ENCODE measurements at places on chromosomes 3 and 15.
A peak's percentile ranks its signal among the peaks of the same experiment; 100 is the strongest.

DNA sequence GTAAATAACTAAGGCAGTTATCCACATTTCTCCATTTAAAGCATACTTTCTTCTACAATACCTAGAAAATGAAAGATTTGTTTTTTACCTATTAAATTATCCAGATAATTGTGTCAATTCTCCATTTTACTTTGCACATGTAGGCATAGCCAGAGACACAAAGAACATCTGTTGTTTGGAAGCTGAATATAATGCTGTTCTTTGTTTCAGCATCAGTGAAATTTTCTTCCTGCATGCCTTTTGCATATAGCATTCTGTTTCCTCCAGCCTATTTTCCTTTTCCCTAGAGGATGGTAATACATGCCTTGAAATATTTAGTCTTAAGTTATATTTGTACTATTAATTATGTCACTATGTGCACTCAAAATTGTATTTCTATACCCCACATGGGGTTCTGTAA is 233.7 kb downstream of the CNTN6 start:
- DNase-seq = no peak

GRCh38 chr3:55367384-55367783 is 119.7 kb downstream of the WNT5A start:
- DNase-seq = no peak

DNA sequence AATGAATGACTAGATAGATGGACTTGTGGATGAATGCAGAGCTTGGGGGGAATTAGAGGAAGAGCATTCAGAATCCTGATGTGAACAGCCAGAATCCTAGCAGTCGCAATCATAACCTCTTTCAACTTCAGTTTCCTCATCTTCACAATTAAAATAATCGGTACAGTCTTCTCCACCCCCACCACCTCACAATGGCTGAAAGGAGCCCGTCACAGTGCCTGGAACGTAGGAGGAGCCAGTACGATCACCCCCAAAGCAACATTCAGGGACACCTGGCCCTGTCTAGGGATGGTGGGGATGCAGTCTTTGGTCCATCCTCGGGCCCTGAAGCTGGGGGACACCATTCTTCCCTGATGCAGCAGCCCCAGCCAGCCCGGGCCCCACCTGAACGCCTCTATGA is 80.4 kb upstream of the RPL32 start:
- DNase-seq = no peak

DNA sequence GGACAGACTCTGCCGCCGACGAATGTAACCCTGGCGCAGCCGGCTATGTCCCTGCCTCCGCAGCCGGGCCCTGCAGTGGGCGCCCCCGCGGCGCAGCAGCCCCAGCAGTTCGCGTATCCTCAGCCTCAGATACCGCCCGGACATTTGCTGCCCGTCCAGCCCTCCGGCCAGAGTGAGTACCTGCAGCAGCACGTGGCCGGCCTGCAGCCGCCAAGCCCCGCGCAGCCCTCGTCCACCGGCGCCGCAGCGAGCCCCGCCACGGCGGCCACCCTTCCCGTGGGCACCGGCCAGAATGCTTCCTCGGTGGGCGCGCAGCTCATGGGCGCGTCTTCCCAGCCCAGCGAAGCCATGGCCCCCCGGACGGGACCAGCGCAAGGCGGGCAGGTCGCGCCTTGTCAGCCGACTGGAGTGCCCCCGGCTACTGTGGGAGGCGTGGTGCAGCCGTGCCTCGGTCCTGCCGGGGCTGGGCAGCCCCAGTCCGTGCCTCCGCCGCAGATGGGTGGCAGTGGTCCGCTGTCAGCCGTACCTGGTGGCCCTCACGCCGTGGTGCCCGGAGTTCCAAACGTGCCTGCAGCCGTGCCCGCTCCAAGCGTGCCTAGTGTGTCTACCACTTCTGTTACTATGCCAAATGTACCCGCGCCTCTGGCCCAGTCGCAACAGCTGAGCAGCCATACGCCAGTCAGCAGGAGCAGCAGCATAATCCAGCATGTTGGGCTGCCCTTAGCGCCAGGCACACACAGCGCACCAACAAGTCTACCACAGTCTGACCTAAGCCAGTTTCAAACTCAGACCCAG is 2.4 kb downstream of the TSC22D2 start:
- peak; percentile 24 for DNase-seq

DNA sequence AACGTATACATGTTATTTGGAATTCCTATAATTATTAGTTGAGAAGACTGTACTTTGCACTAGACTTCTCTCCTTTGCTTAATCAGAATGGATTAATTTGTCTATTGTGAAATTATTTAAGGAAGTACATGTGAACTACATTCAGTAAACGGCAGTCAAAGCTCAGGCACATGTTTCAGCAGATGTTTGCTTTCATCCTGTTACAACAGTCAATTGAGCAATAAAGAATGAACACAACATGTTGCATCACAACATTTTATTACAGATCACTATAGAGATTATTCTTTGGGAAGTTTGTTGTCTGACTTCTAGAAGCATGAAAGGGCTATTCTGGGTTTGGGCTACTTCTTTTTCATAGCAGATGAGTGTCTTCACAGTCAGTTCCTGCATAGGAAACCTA is 39.2 kb downstream of the RAB27A start:
- no peak for DNase-seq

- DNase-seq = no peak
Measured at GRCh38 chr3:88824666-88825564, 282.5 kb upstream of the EPHA3 start.

DNA sequence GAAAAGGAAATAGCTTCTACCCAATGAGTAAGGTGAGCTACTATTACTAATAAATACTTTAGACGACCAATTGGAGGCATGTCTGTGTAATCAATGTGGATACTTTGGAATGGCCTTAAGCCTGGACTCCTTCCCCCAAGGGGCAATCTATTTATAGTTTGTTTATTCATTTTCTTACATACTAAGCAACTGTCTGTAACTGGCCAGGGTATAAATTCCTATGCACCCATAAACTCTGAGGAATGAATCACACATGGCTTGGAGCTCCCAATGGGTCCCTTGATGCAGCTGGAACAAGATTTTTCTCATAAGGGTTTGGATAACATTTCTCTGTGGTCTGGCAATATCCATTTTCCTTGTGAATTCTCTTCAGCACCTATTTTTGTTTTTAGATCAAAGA is 506.8 kb downstream of the EDEM1 start:
- DNase-seq = no peak

DNA sequence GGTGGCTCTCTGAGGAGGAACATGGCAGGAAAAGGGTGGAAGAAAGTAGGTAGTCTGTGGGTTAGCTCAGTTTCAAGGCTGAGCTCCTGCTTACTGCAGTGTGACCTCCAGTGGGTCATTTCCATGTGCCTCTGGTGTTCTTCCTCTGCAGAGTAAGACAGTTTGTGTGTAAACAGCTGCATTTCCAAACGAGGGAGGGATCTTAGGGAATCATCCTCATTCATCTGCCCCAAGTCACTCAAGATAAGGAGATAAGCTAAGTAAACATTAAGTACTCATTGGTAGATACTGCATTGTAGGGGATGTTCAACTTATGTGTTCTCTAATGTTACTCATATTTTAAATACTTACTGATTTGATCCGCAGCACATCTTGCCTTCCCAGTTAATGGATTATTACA is 83.6 kb downstream of the CLSTN2 start:
- no peak for DNase-seq

- DNase-seq = no peak
Measured at GRCh38 chr3:127473244-127474024, 117.1 kb downstream of the TPRA1 start.

All from CD4-positive, alpha-beta T cell treated with Interleukin-21 for 1 hour (primary cell).